Left kidney (tissue), 8 donors: ENCODE measurements at places on chromosomes 1 and 21. TPM values are rescaled to one million over a fixed set of nuclear protein-coding genes. Genes with fewer than 3 reads are reported as not detected.

- DNase-seq: no peak
These were observed 24.1 kb downstream of the POGZ start for GRCh38 chr1:151435174-151435573.

Gene KCNN3
- polyA plus RNA-seq: 2.3 TPM

Gene FAM177B
- not detected for polyA plus RNA-seq

Gene IL24
- 0.23 TPM for polyA plus RNA-seq

DNA sequence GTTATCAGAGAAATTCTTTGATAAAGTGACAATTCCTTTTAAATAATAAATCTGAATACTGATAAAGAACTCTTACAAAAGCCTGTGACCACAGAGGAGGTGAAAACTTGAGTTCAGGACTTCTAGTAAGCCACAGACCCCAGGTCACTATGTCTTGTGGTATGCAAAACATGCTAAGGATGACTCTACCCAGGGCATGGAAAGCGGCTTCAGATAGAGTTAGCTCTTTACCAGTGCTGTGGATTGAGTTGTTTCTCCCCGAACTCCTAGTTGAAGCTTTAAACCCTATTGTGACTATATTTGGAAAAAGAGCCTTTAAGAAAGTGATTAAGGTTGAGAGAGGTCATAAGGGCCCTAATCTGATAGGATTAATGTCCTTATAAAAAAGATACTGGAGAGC lies 42.3 kb downstream of the HLX start:
- no peak for DNase-seq

DNA sequence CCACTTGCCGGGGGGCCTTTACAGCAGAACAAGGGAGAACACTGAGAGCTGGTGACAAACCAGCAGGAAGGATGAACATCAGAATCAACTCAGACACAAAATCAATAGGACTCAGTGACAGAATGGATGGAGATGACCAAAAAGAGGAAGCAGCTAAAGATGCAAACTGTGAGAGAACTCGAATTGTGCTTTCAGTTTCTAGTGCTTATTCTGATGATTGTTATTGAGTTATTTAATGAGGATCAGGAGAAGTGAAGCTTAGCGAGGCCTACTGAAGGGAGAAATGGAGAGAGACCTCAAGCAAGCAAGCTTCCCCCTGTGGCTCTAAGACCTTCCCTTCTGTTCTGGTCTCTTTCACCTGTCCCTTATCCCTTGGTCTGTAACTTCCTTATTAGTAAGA lies 30.3 kb upstream of the TMEM125 start:
- DNase-seq: no peak

- DNase-seq: no peak
These were observed 217.3 kb downstream of the PTPRU start for GRCh38 chr1:29453502-29454240.

GRCh38 chr1:6893388-6893787 lies 108.1 kb downstream of the CAMTA1 start:
- no peak for DNase-seq

DNA sequence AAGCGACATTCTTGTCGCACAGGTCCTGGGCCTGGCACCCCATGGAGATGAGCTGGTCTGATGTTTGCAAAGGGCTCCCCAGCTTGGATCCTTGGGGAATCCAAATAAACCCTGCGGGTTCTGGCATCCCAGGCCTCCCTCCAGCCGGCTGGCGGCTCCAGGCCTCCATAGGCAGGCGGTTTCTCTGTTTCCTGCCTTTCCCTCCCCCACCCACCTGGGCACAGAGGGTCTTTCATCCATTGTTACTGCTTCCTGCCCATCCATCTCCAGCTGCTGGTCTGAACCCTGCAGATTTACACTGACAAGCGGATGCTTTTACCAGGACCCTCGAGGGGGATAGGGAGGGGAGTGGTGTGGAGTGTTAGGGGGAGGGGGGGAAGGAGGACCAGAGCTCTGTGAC lies 39.1 kb upstream of the ID3 start:
- no peak for DNase-seq

Gene FGR
- polyA plus RNA-seq: 1.2 TPM

Gene CHD5
- 0.28 TPM for polyA plus RNA-seq

DNA sequence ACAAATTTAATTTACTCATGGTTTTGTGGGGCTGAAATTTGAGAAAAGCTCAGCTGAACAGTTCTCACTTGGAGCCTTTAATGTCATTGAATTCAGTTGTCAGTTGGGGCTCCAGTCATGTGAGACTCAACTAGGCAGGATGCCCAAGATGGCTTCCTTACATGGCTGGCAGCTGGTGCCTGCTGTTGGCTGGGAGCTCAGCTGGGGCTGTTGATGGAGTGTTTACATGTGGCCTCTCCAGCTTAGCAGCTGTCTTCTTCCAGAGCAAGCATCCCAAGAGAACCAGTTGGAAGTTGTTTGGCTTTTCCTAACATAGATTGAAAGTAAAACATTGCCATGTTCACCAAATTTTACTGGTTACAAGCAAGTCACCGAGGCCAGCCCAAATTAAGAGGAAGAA lies 81.8 kb upstream of the KCNA3 start:
- no peak for DNase-seq

Gene OR2L5
- not detected for polyA plus RNA-seq

Gene DIO1
- 7.6 TPM for polyA plus RNA-seq

DNA sequence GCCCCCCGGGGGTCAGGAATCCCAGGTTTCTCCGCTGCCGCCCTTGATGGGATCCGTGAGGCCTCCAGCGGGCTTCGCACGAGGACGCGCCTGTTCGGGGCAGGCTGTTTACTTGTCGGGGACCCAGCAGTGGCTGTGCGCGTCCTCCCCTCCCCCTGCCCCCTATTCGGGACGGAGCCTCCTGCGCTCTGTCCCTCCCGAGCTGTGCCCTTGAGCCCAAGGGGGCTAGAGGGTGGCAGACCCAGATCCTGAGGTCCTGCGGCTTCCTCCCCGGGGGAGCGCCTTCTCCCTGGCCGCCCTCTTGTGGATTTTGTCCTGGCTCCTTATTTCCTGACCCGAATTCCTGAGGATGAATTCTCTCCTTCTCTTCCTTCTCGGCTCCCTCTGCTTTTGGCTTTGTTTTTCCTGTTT lies 38.4 kb downstream of the PIK3CD start:
- DNase-seq: no peak

Gene PLEKHG5
- polyA plus RNA-seq: 15.9 TPM

- no peak for DNase-seq
These were observed 57.8 kb upstream of the COL18A1 start for GRCh38 chr21:45347048-45347711.

DNA sequence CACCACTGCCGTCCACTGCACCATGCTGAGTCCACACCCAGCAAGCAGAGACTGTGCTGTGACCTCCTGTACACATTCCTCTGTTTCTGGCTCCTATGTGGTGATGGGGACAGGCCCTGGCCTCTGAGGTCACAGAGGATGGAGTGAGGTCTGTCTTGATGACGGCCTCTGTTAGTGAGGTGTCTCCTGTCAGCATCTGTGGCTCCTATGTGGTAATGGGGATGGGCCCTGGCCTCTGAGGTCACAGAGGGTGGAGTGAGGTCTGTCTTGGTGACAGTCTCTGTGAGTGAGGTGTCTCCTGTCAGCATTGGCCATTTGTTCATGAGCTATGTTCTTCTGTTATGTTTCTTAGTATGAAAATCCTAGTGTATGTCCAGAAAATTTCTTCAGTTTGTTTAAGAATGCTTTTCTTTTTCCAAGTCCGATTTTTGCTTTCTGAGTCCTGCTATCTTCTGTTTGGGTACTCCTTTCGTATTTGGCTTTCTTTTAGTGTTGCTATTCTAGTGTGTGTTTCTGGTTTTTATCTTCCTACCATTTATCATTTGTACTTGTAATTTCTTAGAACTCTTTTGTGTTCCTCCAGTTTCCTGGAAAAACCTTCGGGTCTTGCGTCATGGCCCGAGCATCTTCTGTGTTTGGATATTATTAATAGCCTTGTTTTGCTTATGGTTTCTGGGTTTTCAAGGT lies 13.4 kb downstream of the SNAP47 start:
- no peak for DNase-seq

DNA sequence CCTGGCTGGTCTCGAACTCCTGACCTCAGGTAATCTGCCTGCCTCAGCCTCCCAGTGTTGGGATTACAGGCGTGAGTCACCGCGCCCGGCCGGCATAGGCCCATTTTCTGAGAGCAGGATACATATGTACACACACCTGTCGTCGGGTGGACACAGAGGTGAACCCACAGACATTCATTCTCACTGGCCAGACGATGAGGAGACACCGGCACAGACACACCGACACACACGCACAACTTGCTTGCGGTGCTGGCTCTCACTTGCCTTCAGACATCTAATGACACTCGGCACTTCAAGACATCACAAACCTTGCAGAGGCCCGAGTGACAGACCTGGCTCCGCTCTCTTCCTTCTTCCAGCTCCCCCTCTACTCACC lies 579 bp downstream of the PTCH2 start:
- no peak for DNase-seq

- no peak for DNase-seq
These were observed 2.9 kb downstream of the MACO1 start for GRCh38 chr1:25433389-25434186.

Gene ADAMTSL4
- 10.4 TPM for polyA plus RNA-seq

DNA sequence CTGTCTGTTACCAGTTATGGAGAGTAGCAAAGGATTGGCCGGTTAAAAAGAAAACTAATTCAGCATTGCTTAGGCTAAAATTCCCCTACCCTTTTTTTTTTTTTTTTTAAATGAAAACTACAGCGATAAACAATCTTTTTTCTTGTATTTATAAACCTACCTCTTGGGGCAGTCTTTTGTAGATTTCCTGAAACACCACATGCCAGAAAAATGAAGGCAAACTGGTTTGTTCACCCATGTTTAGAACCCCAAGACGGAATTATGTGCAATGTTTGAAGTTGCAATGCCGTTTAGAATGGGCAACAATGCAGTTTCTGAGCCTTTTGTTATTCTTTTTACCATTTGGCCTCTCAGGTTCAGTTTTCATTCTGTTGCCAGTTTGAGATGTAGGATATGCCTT lies 59.1 kb downstream of the PRDM2 start:
- peak; percentile 70 for DNase-seq

- DNase-seq: no peak
These were observed 171.8 kb downstream of the ACTL8 start for GRCh38 chr1:17926906-17927305.

DNA sequence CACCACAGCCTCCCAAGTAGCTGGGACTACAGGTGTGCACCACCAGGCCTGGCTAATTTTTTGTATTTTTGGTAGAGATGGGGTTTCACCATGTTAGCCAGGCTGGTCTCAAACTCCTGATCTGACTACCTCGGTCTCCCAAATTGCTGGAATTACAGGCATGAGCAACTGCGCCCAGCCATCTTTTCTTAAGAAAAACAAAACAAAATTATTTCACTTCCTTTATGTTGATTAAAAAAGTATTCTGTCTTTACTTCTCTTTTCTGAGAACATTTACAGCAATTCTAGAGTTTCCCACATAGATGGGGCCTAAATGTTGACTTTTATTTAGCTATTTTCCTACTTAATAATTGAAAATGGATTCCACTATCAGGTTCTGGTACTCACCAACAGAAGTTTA lies 17.3 kb upstream of the TMEM183A start:
- no peak for DNase-seq

GRCh38 chr21:39651206-39651605 lies 38.5 kb downstream of the B3GALT5 start:
- DNase-seq: no peak

Gene ASPM
- polyA plus RNA-seq: 38.6 TPM

Gene TCEANC2
- 9.4 TPM for polyA plus RNA-seq

GRCh38 chr21:36507397-36508018 lies 27.6 kb upstream of the CLDN14 start:
- DNase-seq: no peak

Gene TMEM222
- polyA plus RNA-seq: 38.7 TPM

Gene BCAS2
- 64.0 TPM for polyA plus RNA-seq

GRCh38 chr1:221089273-221089672 lies 210.0 kb downstream of the HLX start:
- DNase-seq: no peak

Gene LEMD1
- polyA plus RNA-seq: 3.9 TPM

Gene CYP4A22
- polyA plus RNA-seq: 8.2 TPM

DNA sequence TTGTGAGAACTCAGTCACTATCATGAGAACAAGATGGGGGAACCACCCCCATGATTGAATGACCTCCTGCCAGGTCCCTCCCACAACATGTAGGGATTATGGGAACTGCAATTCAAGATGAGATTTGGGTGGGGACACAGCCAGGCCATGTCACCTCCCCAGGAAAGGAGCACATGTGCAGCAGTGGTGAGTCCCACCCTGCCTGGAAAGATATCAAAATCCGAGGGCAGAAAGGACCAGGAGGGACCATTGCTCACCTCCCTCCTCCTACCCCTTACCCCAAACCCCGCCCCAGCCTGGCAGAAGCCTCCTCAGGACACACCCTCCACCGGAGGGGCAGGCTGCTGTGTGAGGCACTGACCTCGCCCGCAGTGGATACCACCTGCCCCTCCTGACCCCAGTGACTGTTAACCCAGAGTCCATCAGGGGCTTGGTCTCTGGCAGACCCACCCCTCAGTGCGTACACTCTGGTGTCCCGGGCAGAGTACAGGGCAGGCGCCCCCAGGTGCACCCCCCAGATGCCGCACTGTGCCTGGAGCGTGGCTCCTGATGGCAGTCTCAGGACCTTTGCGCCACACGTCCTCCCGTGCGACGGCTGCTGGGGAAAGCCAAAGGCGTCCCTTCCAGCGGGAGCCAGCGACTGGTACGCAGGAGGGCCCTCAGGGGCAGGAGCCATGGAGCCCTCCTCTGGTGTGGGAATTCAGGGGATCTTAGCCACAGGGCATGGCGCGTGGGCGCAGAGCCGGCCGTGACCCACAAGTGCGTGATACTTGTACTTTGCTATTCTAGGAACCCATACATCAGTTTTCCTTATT lies 20.9 kb downstream of the PDXK start:
- no peak for DNase-seq

Gene SH3D21
- polyA plus RNA-seq: 31.2 TPM

DNA sequence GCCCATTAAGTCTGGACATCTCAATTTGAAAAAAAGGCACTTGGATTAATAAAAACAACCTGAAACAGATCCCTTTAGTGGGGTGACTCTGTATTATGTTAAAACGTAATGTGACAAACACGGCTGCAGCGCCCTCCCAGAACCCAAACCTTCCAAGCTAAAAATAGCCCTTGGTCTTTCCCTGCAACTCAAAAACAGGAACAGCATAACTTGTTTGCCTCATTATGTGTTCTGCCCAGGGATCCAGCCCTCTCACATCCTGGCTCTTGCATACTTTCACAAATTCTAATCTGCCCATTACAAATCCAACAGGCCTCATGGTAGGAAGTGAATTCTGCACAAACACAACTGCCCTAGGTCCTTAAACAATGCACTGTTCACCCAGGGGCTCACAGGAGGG lies 94.7 kb upstream of the GADD45A start:
- DNase-seq: no peak

- DNase-seq: no peak
These were observed 49.7 kb downstream of the LMX1A start for GRCh38 chr1:165306543-165307434.
